ENCODE measurements at places on chromosomes 1 and 21. TPM values are rescaled to one million over a fixed set of nuclear protein-coding genes. Genes with fewer than 3 reads are reported as not detected.

CA6 gene
- not detected for polyA plus RNA-seq

- DNase-seq = no peak
Observed at GRCh38 chr1:10070206-10070605, 37.4 kb downstream of the UBE4B start.

- DNase-seq = no peak
Observed at GRCh38 chr1:218459878-218460711, 115.0 kb downstream of the TGFB2 start.

RIPPLY3 gene
- 2.0 TPM for polyA plus RNA-seq

HCRTR1 gene
- polyA plus RNA-seq = 0.14 TPM

- no peak for DNase-seq
Observed at GRCh38 chr1:230058626-230059025, 8.4 kb upstream of the GALNT2 start.

DNA sequence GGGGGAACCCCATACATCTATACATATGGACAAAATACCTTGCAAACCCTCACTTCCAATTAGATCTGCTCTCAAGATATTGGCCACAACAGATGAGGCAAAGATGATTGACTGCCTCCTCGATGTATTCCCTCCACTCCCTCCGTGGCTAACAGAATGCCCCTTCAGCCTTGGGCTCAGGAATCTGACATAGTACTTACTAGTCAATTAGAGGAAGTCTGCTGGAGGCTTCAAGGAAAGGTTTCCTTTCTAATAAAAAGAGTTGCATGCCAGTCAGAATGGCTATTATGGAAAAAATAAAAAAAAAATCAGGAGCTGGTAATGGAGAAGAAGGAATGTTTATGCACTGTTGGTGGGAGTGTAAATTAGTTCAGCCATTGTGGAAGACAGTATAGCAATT is 90.4 kb upstream of the VAV3 start:
- no peak for DNase-seq

GRCh38 chr1:238248356-238248755 is 357.6 kb upstream of the ZP4 start:
- DNase-seq = no peak

- DNase-seq = no peak
Observed at GRCh38 chr1:161913482-161914140, 110.1 kb downstream of the OLFML2B start.

DNA sequence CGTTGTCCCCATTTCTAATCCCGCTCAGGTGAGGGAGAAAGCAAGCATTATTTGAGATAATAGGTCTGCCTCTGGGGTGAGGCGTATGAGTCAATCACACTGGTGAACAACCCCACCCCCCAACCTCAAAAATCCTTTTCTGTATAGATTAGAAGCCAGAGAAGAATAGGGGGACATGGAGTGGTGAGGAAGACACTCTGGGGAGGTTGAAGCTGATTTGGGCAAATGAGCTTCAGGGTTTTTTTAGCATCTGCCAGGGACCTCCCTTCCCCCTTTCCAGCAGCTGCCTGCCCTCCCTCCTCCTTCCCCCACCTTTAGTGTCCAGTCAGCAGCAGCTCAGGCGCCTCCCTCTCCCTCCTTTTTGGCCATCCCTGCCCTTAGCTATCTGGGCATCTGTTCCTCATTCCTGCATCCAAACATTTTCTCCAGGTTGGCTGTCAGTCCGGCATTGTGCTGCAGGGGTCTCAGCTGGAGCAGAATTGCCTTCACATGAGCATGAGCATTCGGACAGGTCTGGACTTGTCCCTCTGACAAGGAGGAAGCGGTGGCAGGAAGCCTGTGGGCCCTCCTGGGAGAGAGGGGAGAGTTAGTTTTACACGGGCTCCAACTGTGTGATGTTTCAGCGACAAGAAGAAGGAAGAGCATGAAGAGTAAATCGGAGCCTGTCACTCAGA is 30.8 kb upstream of the PTGFRN start:
- no peak for DNase-seq
